ENCODE measurements at places on chromosomes 2 and 18.
A peak's percentile ranks its signal among the peaks of the same experiment; 100 is the strongest.

DNA sequence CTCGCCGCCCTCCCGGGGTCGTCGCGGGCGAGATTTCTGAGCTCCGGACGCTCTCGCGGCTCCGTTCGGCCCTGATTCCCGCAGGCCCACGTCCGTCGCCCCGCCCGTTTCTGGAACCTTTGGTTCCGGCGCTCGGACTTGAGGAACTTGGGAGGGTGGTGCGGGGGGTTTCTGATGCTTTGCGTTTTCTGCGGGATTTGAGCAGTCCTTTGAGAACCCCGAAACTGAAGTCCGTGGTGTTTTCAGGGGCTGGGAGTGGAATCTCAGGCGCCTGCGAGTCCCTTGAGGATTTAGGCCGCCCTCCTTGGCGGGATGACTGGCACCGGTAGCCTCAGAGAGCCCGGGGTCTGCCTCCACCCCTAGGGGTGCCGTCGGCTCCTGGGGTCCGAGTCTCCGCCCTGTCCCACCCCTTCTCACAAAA lies 336 bp downstream of the THNSL2 start:
- peak; percentile 41 for DNase-seq

DNA sequence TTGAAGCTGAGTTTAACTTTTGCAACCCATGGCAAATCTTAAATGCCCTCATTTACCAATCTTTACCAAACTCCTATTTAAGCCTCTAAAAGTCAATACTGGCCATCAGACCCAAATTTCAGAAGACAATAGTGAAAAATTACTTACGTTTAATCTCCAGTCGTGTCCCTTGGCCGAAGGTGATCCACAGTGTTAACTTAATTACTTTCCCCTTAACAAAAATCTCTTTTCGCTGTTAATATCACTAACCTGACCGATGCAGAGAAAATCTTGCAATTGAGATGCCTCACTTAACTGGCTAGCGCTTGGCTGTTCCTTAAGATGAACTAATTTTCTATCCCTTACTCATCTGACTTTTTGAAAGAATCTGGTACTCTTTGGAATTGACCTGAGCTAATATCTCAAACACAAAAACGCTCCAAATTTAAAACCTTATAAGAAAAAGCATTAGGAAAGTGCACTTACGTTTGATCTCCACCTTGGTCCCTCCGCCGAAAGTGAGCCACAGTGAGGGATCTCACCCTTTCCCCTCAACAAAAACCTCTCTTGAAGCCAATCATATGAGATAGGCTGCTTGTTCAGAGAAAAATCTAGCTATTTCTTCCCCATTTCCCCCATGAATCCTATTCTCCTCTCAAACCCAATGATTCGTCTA lies 169.1 kb downstream of the RPIA start:
- no peak for DNase-seq

GRCh38 chr2:144518748-144519596 lies 947 bp downstream of the ZEB2 start:
- DNase-seq = no peak

- DNase-seq = no peak
Measured at GRCh38 chr18:75204269-75204731, 4.6 kb downstream of the PTGR3 start.

DNA sequence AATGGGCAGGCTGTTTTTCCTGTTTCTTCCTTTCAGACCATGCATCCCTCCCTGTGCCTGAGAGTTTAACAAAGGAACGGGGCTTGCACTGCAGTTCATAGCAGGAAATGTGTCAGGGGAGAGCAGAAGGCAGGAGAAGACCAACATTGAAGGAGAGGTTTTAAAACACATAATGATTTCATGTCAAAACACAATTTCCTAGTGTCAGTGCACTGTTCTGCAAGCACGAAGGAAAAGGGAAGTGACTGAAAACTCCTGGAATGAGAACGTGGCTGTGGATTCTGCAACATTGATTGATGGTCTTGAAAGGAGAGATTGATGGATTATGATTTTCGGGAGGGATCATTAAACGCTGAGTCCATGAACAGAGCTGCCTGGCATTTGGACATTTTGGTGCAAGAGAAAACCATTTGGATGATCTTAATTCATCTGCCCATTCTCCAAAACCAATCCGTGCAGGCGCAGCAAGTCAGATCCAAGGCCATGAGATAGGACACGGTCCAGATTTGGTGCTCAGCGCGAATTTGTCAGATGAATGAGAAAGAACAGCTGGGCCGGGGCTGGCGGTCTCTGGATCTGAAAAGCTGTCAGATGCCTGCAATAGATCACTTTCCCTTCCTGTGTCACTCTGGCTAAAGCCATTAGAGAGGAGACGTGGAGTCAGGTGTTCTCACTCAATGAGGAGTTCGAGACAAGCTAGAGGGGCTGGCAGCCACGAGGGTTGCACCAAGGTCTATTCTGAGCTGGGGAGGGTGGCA lies 38.4 kb downstream of the C1QL2 start:
- no peak for DNase-seq

- DNase-seq = no peak
Measured at GRCh38 chr2:109659396-109660045, 45.4 kb downstream of the SOWAHC start.
